ENCODE measurements at places on chromosomes 2 and 18.

GRCh38 chr2:86239326-86239725, 40.1 kb downstream of the MRPL35 start:
- no peak for DNase-seq

- no peak for DNase-seq
These were observed 83.9 kb upstream of the MAPRE2 start for GRCh38 chr18:34957119-34957863.

DNA sequence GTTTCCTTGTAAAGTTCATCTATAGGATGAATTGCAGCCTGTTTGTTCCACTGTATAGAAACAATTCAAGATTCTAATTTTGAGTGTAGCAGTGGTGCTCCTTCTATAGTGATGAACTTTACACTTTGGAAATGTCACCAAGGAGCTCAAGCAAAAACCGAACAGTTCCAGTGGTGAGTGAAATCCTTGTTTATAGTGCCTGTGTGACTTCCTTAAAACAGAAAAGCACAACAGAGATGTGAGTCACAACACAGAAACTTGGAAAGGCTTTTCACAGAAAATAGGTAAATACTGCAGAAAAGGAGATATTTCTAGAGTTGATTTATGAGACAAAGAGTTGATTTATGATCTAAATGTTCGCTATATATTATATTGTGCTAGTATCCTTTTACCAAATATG, 482.0 kb downstream of the PTPRM start:
- DNase-seq = no peak

DNA sequence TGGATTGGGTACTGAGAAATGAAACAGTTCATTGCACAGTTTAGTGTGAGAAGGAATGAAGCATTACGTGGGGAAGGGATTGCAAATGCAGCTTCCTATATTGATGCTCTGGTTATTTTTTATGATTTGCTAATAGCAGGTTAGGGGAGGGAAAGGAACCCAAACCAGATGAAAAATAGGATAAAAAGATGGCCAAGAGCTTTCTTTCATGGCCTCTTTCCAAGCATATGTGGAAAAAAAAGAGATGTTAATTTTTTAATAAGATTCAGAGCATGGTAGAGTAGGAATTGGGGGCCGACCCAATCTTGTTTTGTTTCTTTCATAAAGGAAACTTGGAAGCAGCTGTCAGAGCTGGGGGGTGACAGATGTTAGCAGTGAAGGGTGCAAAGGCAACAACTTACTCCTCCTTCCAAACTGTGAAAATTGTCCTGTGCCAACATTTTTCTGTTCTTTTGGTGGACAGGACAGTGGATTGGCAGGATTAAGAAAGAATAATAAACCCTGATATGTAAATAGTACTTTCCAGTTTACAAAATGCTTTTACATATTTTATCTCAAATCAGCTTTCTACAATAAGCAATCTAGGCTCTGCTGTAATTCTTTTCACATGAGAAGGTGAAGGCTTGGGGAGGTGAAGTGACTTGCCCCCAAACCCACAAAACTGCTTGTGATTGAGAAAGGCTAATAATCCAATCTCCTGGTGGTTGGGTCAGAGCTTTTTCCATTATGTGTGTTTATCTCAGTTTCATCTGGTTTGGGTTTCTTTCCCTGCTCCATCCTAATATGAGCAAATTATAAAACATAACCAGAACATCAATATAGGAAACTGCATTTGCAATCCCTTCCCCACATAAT, 270.1 kb downstream of the ETAA1 start:
- DNase-seq = no peak

DNA sequence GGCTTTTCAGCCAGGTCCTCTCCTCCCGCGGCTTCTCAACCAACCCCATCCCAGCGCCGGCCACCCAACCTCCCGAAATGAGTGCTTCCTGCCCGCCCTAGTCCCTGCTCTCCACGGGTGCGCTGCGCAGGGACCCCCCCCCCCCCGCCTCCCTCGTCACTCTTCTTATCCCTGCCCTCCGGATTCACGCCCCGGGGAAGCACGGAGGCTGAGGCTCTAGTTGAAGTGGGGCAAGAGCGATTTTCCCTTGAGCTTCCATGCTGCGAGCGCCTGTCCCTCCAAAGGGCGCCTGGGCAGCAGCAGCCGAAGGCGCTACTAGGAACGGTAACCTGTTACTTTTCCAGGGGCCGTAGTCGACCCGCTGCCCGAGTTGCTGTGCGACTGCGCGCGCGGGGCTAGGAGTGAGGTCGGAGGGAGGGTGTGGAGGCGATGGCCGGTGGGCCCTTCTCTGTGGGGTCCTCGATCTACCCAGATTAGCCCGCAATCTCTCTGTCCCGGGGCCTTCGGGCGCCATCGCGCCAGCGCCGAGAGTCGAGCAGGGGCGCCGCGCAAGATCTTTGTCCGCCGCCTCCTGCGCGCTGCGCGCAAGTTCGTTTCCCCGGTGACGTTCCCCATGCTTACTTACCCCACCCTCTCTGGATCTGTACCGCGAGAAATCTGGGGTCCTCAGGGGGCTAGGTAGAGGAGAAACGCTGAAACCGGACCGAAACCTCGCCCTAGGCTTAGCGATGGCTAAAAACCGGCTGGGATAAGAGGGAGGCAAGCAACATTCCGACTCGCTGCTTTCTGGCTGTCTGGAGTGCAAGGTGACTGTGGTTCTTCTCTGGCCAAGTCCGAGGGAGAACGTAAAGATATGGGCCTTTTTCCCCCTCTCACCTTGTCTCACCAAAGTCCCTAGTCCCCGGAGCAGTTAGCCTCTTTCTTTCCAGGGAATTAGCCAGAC, 677 bp downstream of the GAD1 start:
- DNase-seq = peak; percentile 41

DNA sequence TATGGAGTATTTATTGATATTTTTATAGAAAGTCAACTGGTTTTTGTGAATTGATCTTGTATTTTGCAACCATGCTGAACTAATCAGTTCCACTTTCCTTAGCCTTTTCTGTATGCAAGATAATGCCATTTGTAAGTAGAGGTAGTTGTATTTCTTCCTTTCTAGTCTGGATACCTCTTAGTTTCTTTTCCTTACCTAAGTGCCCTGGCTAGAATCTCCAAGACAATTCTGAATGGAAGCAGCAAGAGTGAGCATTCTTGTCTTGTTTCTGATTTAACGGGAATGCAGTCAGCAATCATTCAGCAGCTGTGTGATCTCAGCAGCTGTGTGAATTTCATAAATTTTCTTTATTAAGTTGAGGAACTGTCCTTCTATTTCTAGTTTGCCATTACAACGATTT, 73.4 kb downstream of the NRXN1 start:
- DNase-seq = no peak

- DNase-seq = no peak
These were observed 96.1 kb downstream of the RBMS1 start for GRCh38 chr2:160397530-160397865.

DNA sequence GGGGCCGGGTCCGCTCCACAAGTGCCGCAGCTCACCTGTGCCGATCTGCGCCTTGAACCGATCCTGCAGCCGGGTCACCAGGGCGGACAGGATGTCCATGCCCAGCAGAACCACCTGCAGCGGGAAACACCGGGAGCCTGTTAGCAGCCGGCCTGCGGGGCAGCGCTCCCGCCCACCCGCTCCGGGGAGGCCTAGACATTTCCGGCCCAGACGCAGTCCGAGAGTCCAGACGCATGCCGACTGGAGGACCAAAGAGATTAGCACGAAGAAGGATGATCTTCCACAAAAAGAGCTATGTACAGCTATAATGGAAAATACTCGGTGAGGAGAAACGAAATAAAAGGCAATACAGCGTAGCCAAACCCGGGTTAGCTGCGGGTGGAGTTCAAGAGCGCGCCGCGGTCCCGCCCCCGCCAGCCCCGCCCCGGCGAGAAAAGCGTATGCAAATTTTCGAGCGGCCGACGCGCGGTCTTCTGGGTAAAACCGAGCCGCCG, 421 bp upstream of the RNU4ATAC start:
- peak; percentile 82 for DNase-seq

GRCh38 chr18:63570721-63571120, 16.4 kb upstream of the SERPINB13 start:
- DNase-seq = no peak

DNA sequence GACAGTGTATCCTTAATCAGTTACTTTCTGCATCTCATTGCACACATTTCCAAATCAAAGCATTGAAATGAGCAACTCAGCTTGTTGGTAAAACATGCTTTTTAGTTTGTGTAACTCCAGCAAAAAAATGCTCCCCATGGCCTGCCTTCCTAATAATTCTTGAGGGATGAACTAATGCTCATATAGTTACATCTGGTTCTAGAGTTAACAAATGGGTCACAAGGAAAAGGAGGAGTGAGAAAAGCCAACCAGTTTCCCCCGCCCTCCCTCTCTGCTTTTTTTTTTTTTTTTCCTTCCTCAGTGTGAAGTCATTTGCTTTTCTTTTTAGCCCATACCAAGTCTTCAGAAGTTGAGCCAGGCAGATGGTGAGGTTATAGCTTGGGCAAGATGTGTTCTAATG, 231.7 kb downstream of the MTX2 start:
- DNase-seq = no peak

DNA sequence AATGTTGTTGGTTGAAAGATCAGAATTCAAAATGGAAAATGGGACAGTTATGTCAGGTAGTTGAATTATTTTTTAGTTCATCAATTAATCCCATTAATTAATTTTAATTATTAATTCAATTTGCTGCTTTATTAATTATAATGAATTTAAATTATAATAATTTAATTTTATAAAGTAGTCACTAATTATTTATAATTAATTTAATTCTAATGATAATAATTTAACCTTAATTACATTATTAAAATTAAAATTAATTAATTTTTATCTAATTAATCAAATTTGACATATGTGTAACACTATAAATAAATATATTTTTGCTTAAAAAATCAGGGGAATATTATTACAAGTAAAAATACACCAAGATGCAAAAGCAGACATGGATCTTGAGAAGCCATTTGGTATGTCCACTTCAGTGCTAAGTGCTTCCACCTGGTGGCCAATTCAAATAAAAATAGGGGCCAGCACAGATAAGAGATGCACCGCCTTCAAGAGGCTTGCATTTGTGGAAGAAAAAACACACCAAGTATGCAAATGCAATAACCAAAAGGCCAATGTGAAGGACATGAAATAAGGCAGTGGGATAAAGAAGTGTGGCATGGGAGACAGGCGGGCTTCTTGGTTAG, 73.2 kb downstream of the MBP start:
- DNase-seq = no peak

DNA sequence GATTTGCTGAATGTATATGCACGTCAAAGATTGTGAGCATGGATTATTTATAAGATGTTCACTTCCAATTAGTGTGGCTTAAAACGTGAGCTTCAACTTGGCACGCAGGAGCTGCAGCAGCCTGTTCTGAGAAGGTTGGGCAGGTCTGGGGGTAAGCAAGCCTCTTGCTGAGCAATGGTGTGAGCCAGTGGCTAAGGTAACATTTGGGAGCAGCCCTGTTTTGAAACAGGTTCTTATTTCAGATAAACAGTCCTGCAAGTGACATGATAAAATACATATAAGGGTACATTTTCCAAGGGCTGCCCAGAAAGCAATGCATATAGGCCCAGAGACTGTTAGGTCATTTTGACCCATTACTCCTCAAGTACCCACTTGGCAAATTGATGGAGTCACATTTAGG, 415.3 kb downstream of the ZNF521 start:
- no peak for DNase-seq

DNA sequence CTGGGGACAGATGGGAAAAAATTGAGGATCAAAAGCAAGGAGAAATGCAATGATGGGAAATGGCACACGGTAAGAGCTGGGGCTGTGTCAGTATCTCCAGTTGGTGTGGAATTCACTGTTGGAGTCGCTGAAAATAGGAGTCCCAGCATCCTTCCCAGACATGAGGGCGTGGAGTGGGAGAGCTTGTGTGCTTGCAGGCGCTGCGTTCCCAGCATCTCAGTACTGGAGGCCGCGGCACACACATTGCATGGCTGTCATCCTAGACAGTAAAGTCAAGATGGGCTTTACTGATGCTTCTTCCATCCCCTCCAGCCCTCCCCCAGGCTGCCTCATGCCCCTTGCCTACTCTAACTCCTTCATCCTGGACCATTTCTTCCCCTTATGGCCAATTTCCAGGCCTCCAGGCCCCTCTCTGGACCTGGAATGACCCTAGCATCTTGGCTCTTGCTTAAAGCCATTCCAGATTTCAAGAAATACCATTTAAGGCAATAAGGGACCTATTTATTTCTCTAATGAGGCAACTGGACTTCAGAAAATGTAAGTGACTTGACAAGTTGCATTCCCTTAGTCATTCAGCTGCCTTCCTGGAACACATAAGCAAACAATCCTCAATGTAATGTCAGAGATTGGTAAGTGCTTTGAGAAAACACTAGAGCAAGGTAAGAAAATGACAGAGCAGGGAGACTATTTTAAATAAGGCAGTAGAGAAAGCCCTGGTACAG, 70.5 kb upstream of the TTC39C start:
- no peak for DNase-seq

DNA sequence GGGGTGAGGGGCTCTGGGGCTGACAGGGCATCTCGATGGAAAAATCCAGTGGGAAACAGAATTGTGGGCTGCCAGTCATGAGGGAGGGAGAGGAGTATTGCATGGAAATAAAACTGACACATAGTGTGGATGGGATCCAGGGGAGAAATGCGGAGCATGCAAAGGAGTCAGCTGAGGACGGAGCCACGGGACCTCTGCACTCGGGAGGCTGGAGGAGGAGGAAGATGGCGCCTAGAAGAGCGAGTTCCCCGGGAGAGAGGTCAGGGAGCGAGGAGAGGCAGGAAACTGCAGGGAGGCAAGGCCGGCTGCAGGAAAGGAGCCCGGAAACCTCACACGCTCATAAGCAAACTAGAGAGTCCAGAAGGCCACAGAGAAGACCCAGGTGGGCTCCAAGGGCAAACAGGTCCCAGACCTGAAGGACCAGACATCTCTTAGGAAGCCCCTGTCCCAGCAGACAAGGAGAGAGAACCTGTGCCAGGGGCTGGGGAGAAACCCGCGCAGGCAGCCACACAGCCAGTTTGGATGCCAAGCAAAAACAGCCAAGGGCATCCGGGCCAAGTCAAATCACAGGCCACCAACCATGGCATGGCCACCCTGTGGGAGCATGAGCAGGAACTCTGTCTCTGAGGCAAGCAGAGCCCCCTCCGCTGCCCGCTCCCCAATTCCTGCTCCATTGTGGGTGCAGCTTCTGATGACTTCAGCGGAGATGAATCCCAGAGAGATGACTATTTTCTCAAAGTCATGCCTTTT, 218.8 kb upstream of the ID2 start:
- no peak for DNase-seq

- peak; percentile 23 for DNase-seq
These were observed 114.1 kb downstream of the ZNF516 start for GRCh38 chr18:76380791-76381405.

- no peak for DNase-seq
These were observed 75.5 kb upstream of the HS6ST1 start for GRCh38 chr2:128394007-128394730.

DNA sequence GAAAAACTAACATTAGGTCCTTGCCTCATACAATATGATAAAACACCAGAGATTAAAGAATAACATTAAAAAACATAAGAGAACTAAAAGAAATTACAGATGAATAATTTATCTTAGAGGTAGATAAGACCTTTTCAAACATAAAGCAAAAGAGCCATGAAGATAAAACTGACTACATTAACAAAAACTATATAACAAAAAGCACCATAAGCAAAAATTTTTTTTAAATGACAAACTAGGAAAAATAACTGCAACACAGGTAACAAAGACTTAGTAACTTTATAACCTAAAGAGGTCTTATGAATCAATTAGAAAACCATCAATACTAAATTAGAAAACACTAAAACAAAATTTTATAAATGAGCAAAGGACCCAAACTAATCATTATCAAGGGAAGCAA, 16.3 kb upstream of the SERTAD2 start:
- DNase-seq = no peak
